CD4-positive, alpha-beta T cell treated with Interleukin-17A for 4 hours (primary cell): ENCODE measurements at places on chromosomes 2 and 18.

GRCh38 chr2:9809448-9810088, 33.7 kb upstream of the TAF1B start:
- DNase-seq: no peak

GRCh38 chr2:12389344-12390045, 327.2 kb upstream of the TRIB2 start:
- no peak for DNase-seq

DNA sequence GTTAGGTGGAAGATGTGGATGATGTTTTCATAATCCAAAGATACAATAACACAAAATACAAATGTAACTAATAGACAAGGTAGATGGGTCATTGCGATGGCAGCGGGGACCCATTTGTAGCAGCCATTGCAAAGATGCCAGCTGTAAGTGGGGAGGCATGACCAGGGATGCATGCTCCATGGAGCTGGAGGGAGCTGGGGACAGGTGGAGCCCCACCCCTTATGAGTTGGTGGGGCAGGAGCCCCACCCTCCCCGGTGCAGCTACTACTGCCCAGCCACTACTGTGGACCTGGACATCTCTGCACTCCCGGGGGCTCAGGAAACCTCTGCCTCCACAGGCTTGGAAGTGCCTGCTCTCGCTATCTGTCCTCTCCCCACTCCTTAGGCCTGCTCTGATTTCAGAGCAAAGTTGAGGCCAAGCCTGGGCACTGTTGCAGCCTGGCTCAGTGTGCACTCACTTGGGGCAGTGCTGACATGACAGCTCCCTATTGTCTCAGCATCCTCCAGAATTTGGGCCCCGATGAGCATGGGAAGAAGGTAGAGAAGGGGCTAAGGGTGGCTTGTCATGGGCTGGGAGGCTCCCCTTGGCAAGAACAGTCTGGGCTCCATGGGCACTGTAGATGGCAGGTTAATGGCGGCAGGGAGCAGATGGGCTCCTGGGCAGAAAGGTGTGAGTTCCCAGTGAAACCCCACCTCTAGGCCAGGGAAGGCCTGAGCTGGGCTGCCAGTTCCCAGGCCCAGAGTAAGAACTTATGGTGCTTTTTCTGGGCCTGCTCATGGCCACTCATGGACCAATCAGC, 81.1 kb downstream of the ZNF804A start:
- no peak for DNase-seq

DNA sequence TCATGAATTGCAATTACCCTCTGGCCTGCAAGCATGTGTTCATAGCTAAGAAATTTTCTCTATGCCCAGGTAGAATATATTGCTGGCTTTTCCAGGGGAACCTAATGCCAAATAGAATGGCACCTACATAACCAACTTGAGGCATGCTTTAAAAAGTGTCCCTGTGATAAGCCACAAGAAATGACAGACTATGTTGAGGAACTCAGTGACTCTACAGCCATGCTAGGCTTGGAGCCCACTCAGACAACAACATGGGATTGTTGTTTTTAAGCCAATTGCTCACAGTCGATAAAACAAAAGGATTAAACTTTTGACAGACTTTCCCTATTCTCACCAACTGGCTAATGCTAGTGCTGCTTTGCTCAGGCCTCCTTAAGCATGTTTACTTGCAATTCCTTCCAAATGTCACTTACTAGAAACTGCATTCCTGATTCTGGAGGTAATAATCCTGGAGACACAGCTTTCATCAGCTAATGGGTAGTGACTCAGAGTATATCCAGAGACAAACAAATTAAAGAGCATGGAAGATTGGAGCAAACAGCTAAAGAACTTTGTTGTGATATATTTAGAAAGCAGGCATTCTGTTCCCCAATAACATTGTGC, 249.0 kb downstream of the SLC8A1 start:
- DNase-seq: no peak

GRCh38 chr2:37867166-37867565, 57.9 kb upstream of the RMDN2 start:
- DNase-seq: no peak

GRCh38 chr2:184455624-184456023, 142.7 kb upstream of the ZNF804A start:
- DNase-seq: no peak

DNA sequence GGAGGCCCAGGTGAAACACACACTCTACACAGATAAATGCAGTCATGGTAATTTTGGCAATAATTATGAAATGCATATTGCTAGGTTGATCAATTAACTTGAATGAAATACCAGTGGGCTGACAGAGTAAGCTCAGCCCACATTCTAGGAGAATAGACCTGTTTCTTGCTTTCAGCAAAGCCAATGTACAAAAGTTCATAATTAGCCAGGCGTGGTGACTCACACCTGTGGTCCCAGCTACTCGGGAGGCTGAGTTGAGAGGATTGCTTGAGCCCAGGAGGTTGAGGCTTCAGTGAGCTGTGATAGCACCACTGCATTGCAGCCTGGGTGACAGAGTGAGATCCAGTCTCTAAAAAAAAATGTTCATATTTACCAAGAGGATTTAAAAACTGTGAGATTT, 15.7 kb upstream of the MBP start:
- peak; percentile 18 for DNase-seq

GRCh38 chr2:38975042-38975441, 85.4 kb downstream of the ARHGEF33 start:
- no peak for DNase-seq

- no peak for DNase-seq
Observed at GRCh38 chr2:7355781-7356180, 438.6 kb downstream of the RNF144A start.

- no peak for DNase-seq
Observed at GRCh38 chr2:103667335-103667884, 905.6 kb downstream of the TMEM182 start.

DNA sequence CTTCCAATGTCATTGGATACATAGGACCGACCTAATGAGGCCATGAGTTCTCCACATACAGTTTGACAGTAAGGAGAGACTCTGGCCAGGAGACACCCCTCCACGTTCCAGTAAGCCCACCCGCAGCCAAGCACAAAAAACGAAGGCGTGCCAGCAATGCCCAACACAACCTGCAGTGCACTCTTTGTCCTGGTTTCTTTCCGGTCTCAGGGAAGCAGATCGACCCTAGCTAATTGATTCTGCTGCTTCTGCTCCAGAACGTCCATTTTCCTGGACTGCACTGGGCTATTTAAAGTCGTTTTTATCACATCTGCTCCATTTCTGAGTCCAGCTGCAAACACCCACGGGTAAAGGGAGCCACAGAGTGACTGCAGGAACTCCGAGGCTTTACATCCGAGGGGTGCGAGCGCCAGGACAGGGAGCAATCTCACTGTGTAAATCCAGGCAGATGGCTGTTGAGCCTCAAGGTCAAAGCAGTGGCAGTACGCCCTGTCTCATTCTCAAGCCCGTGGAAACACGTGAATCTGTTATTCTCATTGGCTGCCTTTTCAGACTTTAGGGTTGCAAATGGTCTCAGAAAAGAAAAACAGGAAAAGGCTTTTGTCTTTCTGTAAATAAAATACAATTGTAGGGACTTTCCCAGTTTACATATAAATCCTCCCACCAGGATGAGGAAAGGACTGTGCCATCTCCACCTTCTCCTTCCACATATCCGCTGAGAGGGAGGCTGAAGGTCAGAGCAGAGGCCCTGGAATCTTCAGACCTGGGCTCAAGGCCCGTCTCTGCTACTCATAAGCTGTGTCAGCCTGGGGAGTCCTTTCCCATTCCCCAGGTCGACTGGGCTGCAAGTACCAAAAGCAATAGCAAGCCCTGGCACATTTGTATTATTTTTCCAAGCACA, 40.7 kb downstream of the TMEM163 start:
- no peak for DNase-seq

- no peak for DNase-seq
Observed at GRCh38 chr2:191835539-191836350, 11.1 kb downstream of the CAVIN2 start.

GRCh38 chr2:99858951-99859596, 283.3 kb downstream of the AFF3 start:
- DNase-seq: no peak

DNA sequence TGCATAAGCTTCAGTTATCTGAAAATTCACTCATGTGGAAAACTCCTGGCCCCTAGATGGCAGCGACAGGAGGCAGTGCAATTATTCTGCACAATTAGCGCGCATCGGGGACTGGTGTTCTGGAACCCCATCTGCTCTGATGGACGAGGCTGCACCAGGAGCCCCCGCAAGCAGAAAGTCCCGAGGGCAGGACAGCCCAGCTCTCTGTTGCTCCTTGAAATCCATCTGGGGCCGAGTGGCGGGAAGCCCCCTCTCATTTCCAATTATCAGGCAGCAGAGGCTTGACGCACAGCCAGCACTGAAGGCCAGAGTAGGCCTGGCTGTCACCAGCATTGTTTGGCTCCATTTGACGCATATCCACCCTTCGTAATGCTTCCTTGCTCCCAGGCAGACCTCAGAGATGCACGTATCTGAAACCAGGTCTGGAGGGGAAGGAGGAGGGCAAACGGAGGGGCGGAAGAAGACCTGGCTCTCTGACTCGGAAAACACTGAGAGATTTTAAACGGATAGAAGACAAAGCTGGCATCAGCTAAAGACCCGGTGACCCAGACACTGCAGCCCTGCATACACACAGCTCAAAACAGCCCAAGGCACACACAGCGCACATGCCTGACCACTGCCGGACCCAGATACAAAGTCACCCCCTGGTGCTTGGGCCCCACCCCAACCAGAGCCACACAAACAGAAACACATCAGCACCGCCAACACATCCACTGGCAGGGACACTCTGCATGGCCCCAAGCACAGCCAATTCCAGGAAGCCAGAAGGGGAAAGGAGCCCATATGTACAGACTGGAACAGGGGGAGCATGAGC, 69.8 kb downstream of the TNS1 start:
- DNase-seq: no peak

- peak; percentile 8 for DNase-seq
Observed at GRCh38 chr2:28276076-28276618, 116.5 kb upstream of the FOSL2 start.

GRCh38 chr2:75632091-75632701, 14.4 kb upstream of the MRPL19 start:
- no peak for DNase-seq
